Activated CD8-positive, alpha-beta memory T cell treated with anti-CD3 and anti-CD28 coated beads for 24 hours (primary cell): ENCODE measurements at places on chromosomes 2 and 18.

DNA sequence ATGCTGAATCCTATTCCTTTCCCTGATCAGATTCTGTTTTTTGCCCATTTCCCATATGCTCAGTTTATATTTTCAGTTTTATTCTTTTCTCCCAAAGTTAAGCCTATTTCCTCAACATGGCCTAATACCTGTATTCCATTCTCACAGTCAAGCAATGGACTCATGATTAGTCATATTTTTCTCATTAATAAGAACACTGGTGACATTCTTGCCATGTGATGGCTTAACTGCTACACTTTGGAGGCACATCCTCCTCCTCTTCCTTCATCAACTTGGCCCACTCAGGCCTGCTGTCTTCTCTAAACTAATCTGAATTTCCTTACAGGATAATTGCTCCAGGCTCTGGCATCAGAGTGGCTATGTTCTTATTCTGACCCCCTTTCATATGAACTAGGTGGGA is 679.2 kb downstream of the NYAP2 start:
- DNase-seq = no peak

GRCh38 chr2:74374509-74375205 is 5.5 kb downstream of the DCTN1 start:
- DNase-seq = no peak

DNA sequence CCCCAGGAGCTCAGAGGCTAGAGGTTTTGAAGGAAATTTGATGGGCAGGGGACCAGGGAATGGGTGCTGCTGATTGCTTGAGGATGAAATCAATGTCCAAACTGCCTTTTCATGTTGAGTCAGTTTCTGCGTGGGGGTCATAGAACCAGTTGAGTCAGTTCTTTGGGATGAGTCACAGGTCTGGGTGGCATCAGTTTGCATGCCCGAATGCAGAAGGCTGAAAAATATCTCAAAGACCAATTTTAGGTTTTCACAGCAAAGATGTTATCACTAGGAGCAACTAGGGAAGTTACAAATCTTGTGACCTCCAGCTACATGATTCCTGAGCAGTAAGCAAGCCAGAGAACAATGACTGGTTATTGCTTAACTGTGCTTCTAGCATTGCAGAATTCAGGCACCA is 1135.1 kb upstream of the CRIM1 start:
- DNase-seq = no peak

DNA sequence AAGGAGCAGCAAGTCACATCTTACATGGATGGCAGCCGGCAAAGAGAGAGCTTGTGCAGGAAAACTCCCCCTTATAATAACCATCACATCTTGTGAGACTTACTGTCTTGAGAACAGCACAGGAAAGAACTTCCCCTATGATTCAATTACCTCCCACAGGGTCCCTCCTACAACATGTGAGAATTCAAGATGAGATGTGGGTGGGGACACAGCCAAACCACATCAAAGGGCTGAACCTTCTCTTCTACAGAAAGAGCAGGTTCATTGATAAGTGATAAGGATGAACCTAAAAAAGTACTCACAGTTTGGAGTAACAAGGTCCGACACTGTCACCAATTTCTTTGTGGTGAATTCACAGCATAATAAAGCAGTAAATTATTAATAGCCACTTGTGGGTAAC is 422.2 kb upstream of the FSIP2 start:
- no peak for DNase-seq

DNA sequence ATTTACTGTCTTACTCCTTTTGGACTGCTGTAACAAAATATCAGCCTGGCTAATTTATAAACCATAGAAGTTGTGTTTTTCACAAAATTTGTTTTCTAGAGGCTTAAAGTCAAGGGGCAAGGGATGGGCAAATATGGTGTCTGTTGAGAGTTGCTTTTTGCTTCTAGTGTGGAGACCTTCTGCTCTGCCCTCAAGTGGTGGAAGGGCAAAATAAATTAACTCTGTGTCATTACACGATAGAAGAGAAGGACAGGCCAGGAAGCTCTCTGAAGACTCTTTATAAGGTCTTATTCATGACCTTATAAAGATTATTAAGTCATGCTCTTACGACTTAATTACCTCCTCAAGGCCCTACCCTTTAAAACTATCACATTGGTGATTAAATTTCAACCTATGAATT is 181.2 kb upstream of the LRATD1 start:
- DNase-seq = no peak

GRCh38 chr2:15909736-15910135 is 30.6 kb upstream of the MYCN start:
- DNase-seq = no peak

DNA sequence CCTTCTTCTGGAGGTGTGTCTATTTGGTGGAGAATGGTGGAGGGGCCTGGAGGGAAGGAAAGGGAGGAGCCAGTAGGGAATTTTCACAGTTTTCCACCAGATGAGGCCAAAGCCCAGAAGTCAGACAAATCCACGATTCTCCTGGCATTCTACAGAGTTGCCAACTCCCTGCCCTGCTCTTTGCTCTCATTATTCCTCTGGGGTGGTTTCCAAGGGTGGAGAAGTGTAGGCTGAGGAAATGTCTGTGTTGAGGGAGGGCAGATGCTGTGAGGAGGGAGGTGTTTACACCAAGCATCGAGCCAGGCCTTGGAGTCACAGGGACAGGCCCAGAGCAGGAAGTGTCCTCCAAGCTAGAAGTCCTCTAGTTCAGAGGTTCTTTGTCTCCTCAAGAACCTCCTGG is 124.1 kb upstream of the LGALSL start:
- DNase-seq = no peak

DNA sequence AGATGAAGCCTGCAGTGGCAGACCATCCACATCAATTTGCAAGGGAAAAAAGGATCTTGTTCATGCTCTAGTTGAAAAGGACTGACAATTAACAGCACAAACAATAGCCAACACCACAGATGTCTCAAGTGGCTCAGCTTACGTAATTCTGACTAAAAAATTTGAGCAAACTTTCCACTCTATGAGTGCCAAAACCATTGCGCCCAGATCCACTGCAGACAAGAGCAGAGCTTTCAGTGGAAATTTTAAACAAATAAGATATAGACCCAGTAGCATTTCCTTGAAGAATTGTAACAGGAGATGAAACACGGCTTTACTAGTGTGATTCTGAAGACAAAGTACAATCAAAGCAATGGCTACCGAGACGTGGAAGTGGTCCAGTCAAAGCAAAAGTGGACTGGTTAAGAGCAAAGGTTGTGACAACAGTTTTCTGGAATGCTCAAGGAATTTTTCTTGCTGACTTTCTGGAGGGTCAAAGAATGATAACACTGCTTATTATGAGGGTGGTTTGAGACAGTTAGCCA is 12.0 kb upstream of the ZNF396 start:
- no peak for DNase-seq

DNA sequence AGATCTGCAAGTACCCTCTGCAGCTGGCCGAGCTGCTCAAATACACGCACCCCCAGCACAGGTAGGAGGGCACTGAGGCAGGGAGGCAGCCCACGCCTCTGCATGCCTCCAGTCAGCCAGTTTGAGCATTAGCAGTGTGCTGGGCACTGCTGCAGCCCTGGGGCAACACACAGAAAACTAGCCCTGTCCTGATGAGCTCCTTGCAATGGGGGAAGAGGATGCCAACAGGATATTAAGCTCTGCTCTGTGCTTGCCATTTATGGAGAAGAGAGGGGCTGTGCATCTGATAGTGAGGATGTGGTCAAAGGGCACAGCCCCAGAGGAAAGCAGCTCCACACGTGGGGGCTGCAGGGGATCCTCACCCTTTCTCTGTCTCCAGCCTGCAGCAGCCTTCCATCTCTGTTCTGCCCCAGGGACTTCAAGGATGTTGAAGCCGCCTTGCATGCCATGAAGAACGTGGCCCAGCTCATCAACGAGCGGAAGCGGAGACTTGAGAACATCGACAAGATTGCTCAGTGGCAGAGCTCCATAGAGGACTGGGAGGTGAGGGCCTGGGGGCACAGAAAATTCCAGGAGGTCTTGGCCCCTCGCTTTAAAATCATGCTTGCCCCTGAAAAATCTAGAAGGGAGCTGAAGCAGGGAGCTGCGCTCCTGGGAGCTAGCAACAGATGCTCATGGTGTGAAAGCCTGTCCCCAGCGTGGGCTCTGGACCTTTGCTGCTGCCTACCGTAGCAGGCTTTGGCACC is 51.7 kb downstream of the FAM168B start:
- DNase-seq = no peak

GRCh38 chr2:96685577-96686459 is 43.3 kb downstream of the FER1L5 start:
- no peak for DNase-seq

- DNase-seq = no peak
Measured at GRCh38 chr18:35072616-35073015, 31.4 kb downstream of the MAPRE2 start.

DNA sequence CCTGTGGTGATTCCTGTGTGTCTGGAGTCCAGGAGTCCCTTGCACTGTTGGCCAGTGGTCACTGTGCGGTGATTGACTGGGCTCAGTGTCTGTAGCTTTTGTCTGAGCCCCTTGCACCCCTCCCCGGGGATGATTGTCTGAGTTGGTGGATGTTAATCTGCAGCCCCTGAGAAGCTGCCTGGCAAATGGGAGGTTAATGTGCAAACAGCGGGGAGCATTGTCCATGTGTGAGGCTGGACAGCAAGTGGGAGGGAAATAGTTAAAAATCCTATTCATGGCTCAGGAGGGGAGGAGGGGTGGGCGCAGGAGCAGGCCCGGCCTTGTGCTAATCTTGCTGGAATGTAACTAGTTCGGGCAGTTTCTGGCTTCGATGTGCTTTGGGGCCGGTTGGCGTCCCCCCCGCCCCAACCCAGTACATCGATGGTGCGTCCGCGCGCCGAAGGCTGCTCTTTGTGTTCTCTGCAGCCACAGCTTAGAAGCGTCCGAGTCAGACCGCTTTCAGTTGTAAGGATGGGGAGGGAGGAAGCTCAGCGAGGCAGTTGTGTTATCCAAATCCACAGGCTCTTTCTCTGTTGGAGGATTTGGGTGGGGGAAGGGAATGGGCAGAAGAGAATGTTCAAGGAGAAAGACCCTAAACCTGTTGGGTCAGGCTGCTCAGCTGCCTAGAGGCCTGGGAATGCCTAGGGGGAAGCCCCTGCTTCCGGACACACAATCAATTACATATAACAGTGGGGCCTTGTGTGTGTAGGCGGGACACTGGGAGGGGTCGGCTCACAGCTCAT is 71.8 kb downstream of the TGOLN2 start:
- no peak for DNase-seq

GRCh38 chr2:103396152-103396551 is 634.3 kb downstream of the TMEM182 start:
- no peak for DNase-seq

- no peak for DNase-seq
Measured at GRCh38 chr2:20682167-20682920, 15.4 kb downstream of the GDF7 start.

GRCh38 chr2:121030523-121030922 is 254.5 kb downstream of the TFCP2L1 start:
- DNase-seq = no peak

GRCh38 chr2:151632993-151633565 is 101.2 kb downstream of the NEB start:
- no peak for DNase-seq

DNA sequence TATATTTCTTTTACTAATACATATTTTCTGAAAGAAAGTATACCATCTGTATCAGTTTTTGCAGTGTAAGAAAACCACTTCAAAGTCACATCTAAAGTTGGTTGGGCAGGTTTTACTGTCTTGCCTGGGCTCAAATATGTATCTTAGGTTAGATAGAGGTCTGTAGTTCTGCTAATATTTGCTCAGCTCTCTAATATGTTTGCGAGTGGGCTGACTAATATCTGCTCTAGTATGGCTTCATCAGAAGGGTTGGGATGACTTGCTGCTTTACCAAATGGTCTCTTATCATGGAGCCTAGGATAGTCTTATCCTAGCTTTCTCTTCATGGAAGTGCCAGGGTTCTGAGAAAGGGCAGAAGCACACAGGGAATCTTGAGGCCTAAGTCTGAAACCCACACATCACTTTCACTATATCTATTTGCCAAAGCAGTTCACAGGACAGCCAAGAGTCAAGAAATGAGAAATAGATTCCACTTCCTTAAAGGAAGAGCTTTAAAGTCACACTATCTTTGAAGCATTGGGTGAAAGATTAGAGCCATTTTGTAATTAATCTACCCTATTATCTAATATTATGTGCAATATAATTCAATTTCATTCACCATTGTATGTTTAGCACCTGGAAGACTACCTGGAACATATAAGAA is 610.0 kb downstream of the KCNJ3 start:
- no peak for DNase-seq

GRCh38 chr2:63841254-63842022 is at the start of gene UGP2:
UGP2 (plus strand) TSS chr2:63841896; CDS start chr2:63842186, 290 bp downstream.
- DNase-seq = peak; percentile 89

DNA sequence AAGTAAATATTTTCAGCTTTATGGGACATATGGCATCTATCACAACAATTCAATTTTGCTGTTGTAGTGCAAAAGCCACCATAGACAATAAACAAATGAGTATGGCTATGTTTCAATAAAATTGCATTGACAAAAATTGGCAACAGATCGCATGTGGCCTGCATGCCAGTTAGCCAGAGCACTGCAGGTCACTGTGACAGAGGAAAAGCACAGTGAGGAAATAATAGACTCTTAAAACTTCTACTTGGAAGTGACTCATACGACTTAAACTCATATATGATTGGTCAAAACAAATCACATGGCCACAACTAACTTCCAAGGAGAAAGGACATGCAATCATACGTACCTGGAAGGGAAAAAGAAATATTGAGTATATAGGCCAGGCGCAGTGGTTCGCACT is 44.4 kb downstream of the EXOC6B start:
- no peak for DNase-seq

DNA sequence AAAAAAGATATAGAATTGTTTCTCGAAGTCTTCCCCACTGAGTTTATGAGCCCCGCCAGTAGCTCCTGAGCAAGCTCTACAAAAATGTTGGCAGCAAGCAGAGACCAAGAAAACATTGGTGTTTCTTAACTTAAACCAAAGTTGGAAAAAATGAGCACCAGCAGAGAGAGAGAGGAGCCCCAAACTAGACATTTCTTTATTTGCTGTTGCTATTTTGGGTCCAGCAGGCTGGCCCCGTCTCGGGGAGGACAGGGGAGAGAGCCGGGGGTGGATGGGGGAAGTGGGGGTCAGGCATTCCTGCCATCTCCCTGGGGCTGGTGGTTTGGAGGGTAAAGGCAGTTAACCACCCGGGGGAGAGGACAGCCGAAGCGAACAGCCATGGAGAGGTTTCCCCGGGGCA is 113.0 kb downstream of the DYSF start:
- no peak for DNase-seq

- DNase-seq = no peak
Measured at GRCh38 chr2:64716569-64716968, 62.9 kb upstream of the SERTAD2 start.

- no peak for DNase-seq
Measured at GRCh38 chr2:174662459-174662858, 64.9 kb upstream of the WIPF1 start.
